Stimulated activated CD4-positive, alpha-beta T cell treated with anti-CD3 and anti-CD28 coated beads, Interleukin-1b, Interleukin-23, amount 100 ng/mL, for 1 hour (primary cell): ENCODE measurements at places on chromosomes 7 and 10.

- DNase-seq = no peak
Observed at GRCh38 chr10:94370501-94370900, 7.8 kb upstream of the NOC3L start.

- no peak for DNase-seq
Observed at GRCh38 chr10:92627845-92628480, 35.0 kb downstream of the KIF11 start.

- no peak for DNase-seq
Observed at GRCh38 chr7:155222573-155222972, 75.1 kb upstream of the INSIG1 start.

DNA sequence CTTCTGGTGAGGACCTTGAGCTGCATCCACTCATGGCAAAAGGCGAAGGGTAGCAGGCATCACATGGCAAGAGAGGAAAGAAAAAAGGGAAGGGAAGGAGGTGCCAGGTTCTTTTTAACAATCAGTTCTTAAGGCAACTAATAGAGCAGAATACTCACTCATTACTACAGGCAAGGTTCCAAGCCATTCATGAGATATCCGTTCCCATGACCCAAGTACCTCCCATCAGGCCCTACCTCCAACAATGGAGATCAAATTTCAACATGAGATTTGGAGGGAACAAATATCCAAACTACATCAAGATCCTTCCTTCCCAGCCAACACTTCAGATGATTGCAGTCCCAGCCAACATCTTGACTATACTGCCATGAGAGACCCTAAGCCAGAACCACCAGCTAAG is 38.9 kb upstream of the YAE1 start:
- DNase-seq = no peak

DNA sequence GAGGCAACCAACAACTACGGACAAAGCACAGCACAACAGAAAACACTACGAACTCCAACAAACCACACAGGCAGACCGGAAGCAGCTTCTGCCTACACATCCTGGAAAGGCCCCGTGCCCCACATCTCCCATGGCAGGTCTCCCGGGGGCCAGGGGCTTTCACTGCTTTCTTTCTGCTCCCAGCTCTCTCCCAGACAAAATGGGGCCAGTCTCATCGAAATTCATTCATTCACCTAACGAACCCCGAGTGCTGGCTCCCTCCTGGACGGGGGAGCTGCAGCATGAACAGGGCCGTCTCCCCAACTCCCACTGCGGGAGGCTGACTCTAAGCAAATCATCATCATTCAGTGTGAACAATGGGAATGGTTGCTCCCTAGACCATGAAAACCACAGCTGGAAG is 47.6 kb upstream of the NANOS1 start:
- no peak for DNase-seq

DNA sequence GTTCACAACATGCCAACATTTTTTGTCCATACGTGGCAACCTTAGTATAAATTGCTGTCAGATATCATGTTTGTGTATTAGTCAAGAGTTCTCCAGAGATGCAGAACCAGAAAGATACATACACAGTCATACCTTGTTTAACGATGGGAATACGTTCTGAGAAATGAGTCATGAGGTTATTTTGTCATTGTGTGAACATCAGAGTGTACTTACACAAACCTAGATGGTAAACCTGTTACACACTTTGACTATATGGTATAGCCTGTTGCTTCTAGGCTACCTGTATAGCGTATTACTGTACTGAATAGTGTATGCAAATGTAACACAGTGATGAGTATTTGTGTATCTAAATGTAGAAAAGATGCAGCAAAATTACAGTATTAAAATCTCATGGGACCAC is 22.3 kb downstream of the ZNF518A start:
- no peak for DNase-seq

DNA sequence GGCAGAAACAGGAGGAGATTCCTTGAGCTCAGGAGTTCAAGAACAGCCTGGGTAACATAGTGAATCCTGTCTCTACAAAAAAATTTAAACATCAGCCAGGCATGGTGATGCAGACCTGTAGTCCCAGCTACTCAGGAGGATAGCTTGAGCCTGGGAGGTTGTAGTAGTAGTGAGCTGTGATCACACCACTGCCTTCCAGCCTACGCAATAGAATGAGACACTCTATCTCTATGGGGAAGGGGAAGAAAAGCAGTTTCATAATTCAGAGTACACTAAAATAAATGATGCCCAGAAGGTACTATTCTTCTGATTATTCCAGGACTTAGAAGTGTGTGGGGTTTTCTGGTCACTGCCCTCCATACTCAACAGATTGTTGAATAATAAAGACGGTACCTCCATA is 177.3 kb downstream of the KMT2E start:
- no peak for DNase-seq

GRCh38 chr10:63711867-63712716 is 190.9 kb downstream of the REEP3 start:
- no peak for DNase-seq

DNA sequence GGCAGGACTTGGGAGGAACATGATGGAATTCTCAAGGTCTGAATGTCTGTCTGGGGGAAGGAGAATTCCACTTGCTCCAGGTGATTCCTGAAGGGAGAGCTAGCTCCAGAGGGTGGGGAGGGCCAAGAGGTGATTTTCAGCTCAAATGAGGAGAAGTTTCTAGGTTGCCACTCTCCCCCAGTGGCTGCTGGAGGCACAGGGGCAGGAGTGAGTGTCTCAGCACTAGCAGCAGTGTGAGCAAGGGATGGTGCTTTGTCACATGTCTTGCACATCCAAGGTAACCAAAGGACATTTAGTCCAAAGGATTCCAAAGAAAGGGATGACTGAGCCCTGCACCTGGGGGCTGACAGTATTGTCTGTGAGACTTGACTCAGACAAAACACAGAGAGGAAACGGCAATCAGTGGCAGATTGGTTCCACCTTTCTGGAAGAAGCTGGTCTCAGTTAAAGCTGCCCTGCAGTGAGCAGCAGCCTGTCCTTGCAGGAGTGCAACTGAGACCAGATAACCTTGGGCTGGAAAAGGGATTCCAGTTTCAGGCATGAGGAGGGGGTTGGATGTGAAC is 51.2 kb upstream of the PCBD1 start:
- no peak for DNase-seq

- DNase-seq = peak; percentile 16
Observed at GRCh38 chr10:89207181-89207800, at the start of gene CH25H. TSS of gene CH25H (minus strand) at chr10:89207317. CDS start at chr10:89207292, 25 bp downstream.

DNA sequence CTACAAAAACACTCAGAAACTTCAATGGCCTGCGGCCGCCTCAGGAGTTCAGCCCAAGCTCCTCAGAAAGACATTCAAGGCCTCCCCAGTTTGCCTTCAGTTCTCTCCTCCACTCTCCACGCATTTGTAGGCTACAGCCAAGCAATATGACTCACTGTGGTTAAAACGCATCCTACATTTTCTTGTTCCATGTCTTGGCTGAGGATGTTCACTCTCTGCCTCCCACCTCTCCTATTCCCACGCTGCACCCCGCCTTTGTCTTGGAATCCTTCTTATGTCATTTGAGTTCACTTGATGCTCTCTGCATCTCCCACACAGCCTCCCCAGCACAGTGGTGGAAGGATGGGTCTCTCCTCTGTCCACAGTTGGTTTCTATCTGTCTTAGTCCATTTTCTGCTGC is 184.8 kb downstream of the NPSR1 start:
- no peak for DNase-seq

GRCh38 chr10:13707156-13707881 is 120.6 kb downstream of the PRPF18 start:
- no peak for DNase-seq

GRCh38 chr7:143978585-143978984 is 21.5 kb upstream of the OR6B1 start:
- DNase-seq = no peak

- DNase-seq = no peak
Observed at GRCh38 chr7:84686373-84686772, 491.8 kb upstream of the SEMA3A start.

DNA sequence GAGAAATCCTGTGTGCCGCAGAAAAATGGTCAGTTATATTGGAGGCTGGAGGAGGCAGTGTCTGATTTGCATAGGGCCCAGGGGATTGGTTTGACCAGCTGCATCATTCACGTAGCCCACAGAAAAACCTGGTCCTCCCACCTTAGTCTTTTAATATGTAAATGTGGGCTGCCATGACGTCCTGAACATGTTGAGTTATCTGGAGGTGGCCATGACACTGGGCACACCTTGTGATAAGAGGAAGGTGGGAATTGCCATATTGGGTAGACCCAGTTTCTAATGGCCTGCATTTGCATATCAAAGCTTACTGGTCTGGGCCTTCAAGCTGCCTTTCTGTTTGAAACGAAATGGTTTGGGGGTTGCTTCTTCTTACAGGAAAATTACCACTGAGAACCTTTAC is 162.2 kb downstream of the AHR start:
- no peak for DNase-seq

GRCh38 chr7:87328281-87328680 is 17.2 kb upstream of the CROT start:
- no peak for DNase-seq

DNA sequence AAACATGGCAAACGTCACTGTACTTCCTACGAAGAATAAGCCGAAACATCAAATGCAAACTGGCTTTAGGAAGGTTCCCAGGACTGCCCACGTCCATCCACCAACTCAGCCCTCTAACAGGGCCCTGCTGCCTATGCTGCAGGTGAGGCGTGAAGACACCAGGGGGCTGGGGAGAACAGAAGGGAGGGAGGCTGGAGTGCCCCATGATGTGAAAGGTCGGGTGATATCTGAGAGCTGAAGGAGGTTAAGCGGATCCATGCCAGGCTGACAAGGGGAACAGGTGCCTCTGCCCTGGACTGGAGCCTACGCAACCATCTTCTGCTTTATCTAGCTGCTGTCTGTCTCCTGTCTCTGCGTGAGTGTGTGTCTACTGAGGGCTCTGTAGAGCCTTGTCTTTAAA is 40.2 kb upstream of the ATP6V0A4 start:
- DNase-seq = no peak

DNA sequence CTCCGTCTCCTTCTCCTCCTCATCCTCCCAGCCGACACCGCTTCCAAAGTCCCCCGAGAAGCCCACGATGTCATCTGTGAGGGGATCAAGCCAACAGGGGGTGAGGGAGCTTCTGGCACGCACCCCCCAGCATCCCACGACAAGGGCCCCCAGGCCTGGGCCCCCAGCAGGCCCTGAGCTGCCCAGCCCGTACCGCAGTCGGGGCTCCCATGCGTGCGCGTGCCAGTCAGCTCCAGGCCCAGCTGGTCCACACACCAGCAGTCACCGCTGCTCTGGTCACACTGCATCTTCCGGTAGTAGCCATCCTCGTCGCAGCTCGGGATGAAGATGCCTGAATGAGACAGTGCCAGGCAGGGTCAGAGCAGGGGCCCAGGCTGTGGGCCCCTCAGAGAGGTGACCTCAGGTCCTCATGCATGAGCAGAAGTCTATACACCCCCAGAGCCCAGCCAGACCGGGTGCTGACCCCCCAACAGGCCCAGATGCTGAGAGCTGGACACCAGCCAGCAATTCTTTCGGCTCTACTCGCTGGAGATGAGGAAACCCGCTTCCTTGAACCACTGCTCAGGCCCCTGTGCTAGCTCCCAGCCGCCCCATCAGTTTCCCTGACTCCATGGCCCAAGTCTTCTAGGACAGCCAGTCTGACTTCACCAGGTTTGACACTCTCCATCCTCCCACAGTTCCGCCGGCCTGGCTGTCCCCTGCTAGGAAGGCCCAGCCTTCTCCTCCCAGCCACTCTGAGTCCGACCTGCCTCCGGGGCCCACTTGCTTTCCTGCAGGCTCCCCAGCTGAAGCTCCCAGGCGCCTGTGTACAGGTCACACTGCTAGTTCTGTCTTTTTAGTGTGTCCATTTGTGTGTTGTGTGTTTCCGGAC is 25.3 kb downstream of the SPOCK2 start:
- DNase-seq = no peak

DNA sequence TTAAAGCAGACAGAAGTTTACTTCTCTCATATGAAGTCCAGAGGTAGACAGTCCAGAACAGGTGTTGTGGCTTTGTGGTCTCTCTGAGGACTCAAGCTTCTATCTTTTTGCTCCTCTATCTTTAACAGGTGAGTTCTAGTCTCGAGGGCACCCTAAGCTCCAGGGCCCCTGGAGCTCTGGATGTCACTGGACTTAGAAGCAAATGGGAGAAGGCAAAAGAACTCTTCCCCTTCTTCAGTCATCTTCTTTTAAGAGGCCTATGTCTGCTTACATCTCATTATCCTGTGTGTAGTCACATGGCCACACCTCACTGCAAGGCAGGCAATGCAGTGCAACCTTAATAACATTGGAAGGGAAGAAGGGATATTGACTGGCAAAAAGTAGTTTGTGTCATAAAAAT is 61.6 kb downstream of the ADCYAP1R1 start:
- no peak for DNase-seq

GRCh38 chr10:397321-398068 is 262.2 kb downstream of the ZMYND11 start:
- no peak for DNase-seq
